Left hindlimb (tissue), 1 donor: ENCODE measurements at places on chromosomes 3 and 15.

DNA sequence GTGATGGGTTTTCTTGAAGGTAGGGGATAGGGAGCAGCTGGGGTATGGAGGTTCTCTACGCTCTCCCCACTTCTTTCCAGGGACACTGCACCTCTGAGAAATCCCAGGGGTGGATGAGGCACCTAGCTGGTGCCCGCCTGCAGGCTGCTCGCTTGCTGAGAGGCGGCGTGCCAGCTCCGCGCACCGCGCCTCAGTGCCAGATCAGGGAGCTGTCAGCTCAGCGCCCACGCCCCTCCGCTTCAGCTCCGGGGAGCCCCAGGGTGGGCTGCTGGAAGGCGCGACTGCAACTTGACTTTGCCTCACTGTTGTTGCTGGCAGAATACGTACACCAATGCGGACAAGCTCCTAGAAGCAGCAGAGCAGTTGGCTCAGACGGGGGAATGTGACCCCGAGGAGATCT, 345.7 kb upstream of the UMPS start:
- no peak for DNase-seq

DNA sequence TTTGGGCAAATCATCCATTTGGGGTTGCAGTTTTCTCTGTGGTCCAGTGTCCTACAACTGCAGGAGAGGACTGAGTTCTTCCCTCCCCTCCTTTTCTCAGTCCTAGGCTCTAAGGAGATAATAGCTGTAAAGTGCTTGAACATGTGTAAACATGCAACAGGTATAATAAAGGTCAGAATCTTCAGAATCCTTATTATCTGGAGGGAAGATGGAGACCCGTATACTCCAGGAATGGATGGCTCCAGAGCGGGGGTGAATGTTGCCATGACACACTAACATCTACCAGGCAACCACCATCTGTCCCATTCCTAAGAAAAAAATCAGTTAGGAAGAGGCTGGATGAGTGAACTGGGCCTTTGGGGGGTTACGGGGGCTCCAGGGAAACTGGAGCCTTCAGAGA, 39.7 kb upstream of the GLCE start:
- DNase-seq: no peak

DNA sequence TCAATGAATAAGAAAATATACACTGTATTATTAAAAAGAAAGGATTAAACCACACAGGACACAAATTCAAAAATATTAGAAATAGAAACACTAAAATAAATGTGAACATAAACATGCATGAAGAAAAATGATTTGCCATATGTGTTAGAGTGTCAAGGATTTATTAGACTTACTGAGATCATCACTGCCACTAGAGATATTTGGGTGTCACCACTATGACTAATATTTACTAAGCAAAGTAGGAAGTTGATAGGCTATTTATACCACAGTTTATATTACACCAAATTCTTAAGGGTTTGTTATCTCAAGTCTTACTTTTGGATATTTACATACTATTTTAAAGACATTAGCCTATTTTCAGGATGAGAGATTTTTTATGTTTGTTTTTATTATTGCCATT, 575.0 kb upstream of the SGO1 start:
- no peak for DNase-seq

DNA sequence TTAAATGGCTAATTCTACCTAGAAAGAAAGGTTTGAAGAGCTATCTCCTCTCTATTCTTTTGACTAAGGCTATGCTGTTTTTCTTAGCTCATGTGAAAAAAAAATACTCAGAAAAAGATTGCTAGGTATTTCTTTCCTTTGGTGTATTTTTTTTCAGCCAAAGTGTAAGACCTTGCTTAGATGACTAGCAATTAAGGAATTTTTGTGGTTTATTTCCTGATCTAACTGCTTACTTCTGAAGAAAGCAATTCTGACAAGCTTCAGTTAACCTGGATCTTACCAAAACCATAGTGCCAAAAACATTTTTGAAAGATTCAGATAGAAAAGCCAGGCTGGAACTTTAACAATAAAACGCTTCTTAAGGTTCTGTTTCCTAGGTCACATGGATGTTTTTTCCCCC, 315.6 kb downstream of the SOX2 start:
- DNase-seq: no peak

- peak; percentile 34 for DNase-seq
Measured at GRCh38 chr3:178060407-178060806, 475.8 kb upstream of the KCNMB2 start.
